ENCODE measurements at places on chromosomes 5 and 9. TPM values are rescaled to one million over a fixed set of nuclear protein-coding genes. Genes with fewer than 3 reads are reported as not detected.
A peak's percentile ranks its signal among the peaks of the same experiment; 100 is the strongest.

Gene CDHR2
- not detected for total RNA-seq

Gene PRPF4
- 21.8 TPM for total RNA-seq

Gene IFNB1
- total RNA-seq, result not detected

Gene SLC27A6
- total RNA-seq, result not detected

Gene TLE1
- total RNA-seq, result 9.0 TPM

GRCh38 chr5:160458806-160459800 is 37.4 kb downstream of the PTTG1 start:
- DNase-seq, result no peak

- DNase-seq, result no peak
Measured at GRCh38 chr9:100600521-100601079, 22.7 kb downstream of the CAVIN4 start.

DNA sequence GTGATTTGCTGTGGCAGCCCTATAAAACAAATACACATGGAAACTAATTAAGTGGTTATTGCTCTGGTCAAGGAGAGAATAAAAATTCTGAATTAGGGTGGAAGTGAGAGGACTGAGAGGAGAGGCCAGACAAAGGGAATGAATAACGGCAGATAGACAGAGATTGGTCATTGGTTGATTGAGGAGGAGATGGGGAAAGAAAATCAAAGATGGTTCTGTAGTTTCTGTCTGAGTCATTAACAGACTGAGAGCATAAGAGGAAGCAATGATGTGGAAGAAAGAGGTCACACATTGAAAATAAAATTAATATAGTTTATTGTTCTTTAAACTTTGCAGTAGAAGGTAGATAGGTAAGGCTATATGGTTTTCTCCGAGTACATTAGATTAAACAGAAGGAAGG is 469.8 kb downstream of the ACTL7B start:
- peak; percentile 30 for DNase-seq

DNA sequence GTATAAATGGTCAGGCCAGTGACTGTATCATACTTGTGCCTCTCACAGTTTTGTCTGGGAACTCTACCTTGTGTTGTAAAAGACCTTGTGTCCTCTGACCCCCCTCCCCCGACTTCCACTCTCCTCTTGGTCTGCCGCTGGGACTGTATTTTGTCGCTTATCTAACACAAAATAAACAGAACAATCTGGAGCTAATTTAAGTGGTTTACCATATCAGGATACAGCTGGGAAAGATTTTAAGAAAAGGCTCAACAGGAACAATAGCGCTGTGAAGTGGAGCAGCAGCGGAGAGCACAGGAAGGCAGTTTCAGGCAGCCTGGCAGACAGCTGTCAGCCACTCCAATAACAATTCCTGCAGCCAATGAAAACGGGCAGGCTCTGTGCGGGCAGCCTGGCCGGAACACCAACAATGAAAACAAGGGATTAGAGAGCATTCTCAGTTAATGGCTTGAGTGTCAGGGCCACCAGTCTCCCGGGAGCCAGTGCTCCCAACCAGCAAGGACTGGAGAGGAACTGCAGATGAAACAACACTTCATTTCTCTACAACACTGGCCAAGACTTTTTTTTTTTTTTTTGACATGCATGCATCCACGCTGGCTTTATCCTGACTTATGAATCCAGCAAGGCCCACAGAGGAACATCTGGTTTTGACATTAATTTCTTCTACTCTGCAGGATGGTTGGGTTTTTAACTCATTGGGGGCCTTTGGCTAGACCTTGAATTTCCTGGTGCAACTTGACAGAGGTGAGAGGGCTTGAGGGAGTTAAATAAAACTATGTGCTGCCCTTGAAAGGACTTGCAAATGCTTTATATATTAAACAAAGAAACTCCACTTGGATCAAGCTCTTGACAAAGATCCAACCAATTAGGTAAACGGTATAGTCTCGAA is 76.7 kb downstream of the ARSB start:
- DNase-seq, result peak; percentile 88

GRCh38 chr9:69556707-69557106 is 115.5 kb downstream of the APBA1 start:
- no peak for DNase-seq

DNA sequence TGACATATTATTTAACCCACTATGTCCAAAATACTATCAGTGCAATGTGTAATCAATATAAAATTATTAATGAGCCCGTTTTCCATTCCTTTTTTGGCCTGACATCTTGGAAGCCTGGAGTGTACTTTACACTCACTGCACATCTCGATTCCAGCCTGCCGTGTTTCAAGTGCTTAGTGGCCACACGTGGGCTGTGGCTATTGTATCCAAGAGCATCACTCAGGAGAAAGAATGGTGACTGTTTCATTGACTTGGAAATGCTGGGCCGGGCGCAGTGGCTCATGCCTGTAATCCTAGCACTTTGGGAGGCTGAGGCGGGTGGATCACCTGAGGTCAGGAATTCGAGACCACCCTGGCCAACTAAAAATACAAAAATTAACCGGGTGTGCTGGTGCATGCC is 54.5 kb downstream of the CFAP77 start:
- no peak for DNase-seq

DNA sequence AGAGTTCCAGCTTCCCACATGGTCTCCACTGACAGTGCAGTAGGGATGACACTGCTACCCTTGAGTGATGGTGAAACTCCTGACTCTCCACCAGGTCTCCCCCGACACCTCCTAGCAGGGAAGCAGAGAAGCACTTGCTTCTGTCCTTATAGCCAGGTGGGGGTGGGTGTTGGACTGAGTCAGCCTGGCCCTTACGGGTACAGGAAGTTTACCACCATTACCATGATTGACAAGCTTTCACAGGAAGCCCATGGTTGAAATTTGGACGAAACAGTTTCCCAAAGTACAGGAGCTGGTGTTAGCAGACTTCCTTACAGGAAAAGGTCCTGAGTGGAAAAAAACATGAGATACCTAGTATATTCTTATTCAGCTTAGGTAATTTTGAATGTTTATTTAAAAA is 3.1 kb upstream of the FBXL7 start:
- DNase-seq, result no peak

DNA sequence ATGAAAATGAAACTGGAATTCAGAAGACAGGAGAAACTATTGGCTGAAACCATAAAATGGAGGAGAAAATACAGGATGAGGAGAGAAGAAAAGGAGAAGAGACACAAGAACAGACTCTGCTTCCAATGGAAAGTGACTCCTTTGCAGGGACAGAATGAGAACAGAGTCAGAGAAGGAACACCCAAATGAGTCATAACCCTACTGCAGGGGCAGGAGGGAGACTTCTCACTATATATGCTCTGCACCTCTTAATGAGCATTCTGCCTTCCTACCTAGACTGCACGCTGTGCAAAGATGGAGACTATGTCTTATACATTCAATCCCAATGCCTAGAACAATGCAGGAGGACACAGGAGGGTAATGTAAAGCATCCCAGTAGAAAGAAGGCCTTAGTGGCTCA is 2.1 kb downstream of the SAXO1 start:
- peak; percentile 89 for DNase-seq

GRCh38 chr5:94094793-94095441 is 353.5 kb upstream of the POU5F2 start:
- DNase-seq, result peak; percentile 22

DNA sequence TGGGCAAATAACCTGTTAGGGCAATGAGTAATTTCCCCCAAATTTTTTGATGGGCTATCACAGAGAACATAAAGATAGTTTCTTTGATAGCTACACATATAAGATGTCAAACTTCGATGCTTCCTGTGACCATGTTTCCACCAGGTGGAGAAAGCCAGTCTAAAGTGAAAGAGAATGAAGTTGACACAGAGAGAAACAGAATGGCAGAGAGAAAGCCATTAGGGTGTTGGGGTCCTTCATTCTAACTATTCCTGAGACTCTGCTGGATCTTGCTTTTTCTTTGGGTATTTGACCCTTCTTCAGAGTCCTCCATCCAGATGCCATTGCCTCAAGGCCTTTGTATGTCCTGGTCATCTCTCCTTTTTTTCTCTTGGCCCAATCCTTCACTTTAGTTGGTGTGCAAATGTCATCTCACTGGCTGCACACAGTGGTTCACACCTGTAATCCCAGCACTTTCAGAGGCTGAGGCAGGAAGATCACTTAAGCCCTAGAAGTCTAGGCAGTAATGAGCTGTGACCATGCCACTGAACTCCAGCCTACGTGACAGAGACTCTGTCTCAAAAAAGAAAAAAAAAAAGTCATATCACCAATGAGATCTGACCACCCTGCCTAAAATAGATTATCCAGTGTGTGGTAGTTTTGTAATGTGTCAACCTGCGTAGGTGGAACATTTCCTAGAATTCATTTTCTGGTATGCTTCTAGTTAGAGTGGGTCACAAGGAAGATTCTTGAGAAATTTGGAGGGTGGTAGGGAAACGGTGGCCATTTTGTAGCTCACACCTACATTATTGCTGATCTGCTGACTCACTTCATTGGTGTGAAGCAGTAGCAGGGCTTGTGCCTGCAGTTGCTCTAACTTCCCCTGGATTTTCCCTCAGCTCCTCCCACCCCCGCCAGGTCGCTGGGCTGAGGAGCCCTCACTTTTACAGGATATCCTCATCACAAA is 20.8 kb upstream of the KIF2A start:
- DNase-seq, result no peak

DNA sequence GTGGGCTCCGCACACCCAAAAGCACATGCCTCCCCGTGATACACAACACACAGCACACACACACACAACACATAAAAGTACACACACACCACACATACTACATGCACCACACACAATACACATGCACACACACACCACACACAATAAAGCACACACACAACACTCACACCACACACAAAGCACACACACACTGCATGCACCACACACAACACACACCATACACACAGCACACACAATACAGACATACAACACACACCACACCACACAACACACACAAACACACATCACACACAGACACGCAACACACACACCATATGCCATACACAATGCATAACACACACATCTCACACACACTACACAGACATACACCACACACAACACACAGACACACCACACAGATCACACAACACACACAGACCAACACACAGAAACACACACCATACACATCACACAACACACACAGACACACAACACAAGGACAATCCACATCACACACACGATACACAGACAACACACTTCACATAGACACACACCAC is 3.4 kb upstream of the CCDC187 start:
- DNase-seq, result no peak
